SJCRH30 (cell line): ENCODE measurements at places on chromosomes 1 and 21. TPM values are rescaled to one million over a fixed set of nuclear protein-coding genes. Genes with fewer than 3 reads are reported as not detected.

The KRTAP13-4 gene
- not detected in 2 replicates for total RNA-seq

The AADACL4 gene
- total RNA-seq: not detected in 2 replicates

The RASAL2 gene
- total RNA-seq: 7.4 and 8.1 TPM in 2 replicates

The AADACL3 gene
- not detected in 2 replicates for total RNA-seq

The LRRC8C gene
- 3.4 and 3.6 TPM in 2 replicates for total RNA-seq

The TNFAIP8L2 gene
- not detected in 2 replicates for total RNA-seq

The C1orf94 gene
- total RNA-seq: 5.7 and 6.9 TPM in 2 replicates

The RNF115 gene
- total RNA-seq: 9.0 and 10.0 TPM in 2 replicates

The PAQR6 gene
- 1.2 and 1.7 TPM in 2 replicates for total RNA-seq

The GNG12 gene
- total RNA-seq: 103 and 110 TPM in 2 replicates

The EFCAB7 gene
- total RNA-seq: 12.1 and 15.5 TPM in 2 replicates
